Activated CD4-positive, alpha-beta memory T cell treated with anti-CD3 and anti-CD28 coated beads for 36 hours (primary cell): ENCODE measurements at places on chromosomes 2 and 18. TPM values are rescaled to one million over a fixed set of nuclear protein-coding genes. Genes with fewer than 3 reads are reported as not detected.

DNA sequence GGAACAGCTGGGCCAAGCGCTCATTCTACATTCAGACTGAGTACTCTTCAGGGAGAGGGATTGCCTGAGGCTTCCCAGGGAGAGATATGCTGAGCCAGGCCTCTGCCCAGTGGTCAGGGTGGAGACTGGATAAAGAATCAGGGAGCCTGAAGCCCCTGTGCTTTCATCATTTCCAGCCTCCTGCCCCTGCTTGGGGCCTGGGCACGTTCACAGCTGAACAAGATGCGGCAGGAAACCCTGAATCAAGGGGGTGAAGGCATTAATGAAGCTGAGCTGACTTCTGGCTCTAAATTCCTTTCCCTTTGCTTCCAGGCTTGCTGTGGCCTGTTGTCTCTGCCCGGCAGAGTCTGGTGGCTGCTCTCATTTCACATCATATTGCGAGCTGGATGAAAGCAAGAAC, 35.0 kb downstream of the RPL37A start:
- peaks cover 5% of the 10 kb centered on the region for H3K4me1 ChIP-seq
- no peak overlapping the region for H3K4me3 ChIP-seq
- no peak for DNase-seq

DNA sequence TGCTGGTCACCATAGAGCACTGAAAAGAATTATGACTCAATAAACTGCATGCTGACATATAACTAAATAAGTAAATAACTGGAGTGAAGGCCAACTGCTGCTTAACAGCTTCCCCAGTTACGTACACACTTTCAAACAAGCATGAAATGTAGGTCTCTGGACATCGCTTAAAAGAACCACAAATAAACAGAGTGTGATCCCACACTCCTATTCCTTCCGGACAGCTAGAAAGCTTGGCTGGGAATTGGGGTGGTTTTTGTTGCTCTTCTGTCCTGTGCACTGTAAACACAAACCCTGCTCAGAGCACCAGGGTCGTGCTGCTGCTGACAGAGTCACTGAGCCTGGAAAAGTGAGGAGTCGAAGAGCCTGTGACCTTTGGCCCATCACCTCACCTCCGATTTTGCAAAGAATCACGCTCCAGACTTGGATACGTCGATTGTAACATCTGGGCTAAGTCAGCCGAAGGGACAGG, 162.7 kb upstream of the NT5C1B start:
- no peak overlapping the region for H3K4me3 ChIP-seq
- H3K27ac ChIP-seq: no peak overlapping the region
- H3K36me3 ChIP-seq: no peaks in the 10 kb centered on the region
- DNase-seq: no peak

DNA sequence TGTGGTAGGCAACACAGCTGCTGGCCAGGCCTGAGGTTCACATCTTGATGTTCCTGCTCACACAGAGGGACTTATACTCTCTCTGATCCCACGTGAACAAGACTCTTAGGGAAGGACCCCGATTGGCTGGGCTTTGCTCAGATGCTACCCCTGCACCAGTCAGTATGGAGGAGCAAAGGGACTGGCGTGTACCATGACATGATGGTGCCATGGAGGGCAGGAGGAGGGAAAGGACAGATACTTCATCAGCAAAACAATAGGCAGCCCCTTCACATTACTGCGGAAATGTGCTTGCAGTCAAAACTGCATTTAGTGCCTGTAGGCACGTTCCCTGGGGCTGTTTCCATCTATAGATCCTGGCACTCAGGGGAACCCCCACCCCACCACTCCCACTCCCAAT, 42.7 kb downstream of the ZFP36L2 start:
- H3K4me3 ChIP-seq: no peak overlapping the region
- H3K27me3 ChIP-seq: no peaks in the 10 kb centered on the region
- peak overlapping the region; percentile 85 for H3K27ac ChIP-seq
- H3K36me3 ChIP-seq: no peaks in the 10 kb centered on the region

- no peak for DNase-seq
- H3K4me1 ChIP-seq: no peaks in the 10 kb centered on the region
- no peak overlapping the region for H3K27ac ChIP-seq
- H3K36me3 ChIP-seq: no peaks in the 10 kb centered on the region
- H3K4me3 ChIP-seq: no peak overlapping the region
Measured at GRCh38 chr18:45980229-45980628, 13.1 kb upstream of the EPG5 start.

DNA sequence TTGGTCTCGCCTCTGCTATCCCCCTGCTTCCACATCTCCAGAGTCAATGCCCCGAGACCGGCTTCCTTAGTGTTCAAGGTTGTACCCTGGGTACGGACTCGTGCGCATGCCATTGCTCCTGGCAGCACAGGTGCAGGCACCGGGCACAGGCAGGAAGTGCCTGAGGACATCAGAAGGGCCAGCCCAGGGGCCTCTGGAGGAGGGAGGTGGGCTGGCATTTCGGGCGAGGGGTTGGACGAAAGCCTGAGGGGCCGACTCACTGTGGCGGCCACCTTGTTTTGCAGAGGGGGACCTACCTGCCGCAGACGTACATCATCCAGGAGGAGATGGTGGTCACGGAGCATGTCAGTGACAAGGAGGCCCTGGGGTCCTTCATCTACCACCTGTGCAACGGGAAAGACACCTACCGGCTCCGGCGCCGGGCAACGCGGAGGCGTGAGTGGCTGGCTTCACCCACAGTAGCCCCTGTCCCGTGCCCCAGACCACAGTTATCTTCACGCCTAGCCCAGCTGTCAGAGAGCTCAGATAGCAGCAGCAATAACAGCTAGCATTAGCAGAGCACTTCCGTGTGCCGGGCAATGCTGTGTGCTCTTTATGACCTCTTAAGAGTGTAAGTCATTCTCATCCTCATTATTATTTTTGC, 12.5 kb downstream of the ITM2C start:
- no peak overlapping the region for H3K4me3 ChIP-seq
- no peaks in the 10 kb centered on the region for H3K27me3 ChIP-seq
- H3K4me1 ChIP-seq: peaks cover 32% of the 10 kb centered on the region
- peaks cover 1% of the 10 kb centered on the region for H3K36me3 ChIP-seq
- no peak overlapping the region for H3K27ac ChIP-seq

DNA sequence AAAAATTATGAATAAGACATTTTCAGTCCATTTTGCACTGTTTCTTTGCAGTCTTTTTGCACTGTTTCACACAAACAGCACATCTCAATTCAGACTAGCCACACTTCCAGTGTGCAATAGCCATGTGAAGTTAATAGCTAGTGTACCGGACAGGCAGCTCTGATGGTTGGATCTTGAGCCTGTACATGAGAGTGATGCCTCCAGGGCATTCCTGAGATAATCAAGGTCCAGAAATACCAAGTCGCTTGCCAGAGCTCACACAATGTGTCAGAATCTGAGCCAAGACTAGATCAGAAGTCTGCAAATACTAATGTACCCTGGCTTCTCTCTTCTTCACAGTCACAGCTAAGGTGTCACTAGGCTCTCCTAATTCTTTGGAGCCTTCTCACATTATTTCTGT, 180.2 kb downstream of the OSR1 start:
- no peak overlapping the region for H3K27ac ChIP-seq
- no peak for DNase-seq
- no peaks in the 10 kb centered on the region for H3K4me1 ChIP-seq
- no peak overlapping the region for H3K4me3 ChIP-seq

GRCh38 chr18:33326975-33327374, 113.5 kb downstream of the CCDC178 start:
- DNase-seq: no peak
- no peak overlapping the region for H3K27ac ChIP-seq
- no peaks in the 10 kb centered on the region for H3K36me3 ChIP-seq

GRCh38 chr2:171939743-171940071, 17.4 kb downstream of the HAT1 start:
- no peak overlapping the region for H3K4me3 ChIP-seq
- H3K27me3 ChIP-seq: no peaks in the 10 kb centered on the region
- peaks cover 20% of the 10 kb centered on the region for H3K36me3 ChIP-seq
- H3K27ac ChIP-seq: no peak overlapping the region
- no peak for DNase-seq
- H3K4me1 ChIP-seq: peaks cover 24% of the 10 kb centered on the region

KYNU gene
- total RNA-seq: not detected

GRCh38 chr2:213787869-213788268, 503.6 kb downstream of the SPAG16 start:
- H3K4me3 ChIP-seq: no peak overlapping the region
- no peaks in the 10 kb centered on the region for H3K27me3 ChIP-seq
- no peak for DNase-seq
- no peaks in the 10 kb centered on the region for H3K4me1 ChIP-seq

SERPINB10 gene
- total RNA-seq: not detected

DNA sequence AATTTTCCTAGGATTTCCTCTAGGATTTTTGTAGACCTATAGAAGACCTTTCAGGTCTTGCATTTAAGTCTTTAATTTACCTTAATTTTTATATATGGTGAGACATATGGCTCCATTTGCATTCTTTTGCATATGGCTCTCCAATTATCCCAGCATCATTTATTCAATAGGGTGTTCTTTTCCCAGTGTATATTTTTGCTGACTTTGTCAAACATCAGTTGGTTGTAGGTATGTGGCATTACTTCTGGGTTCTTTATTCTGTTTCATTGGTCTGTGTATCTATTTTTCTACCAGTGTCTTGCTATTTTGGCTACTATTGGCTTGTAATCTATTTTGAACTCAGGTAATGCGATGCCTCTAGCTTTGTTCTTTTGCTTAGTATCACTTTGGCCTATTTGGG, 239.8 kb upstream of the CNTNAP5 start:
- no peaks in the 10 kb centered on the region for H3K27me3 ChIP-seq
- DNase-seq: no peak
- H3K4me3 ChIP-seq: no peak overlapping the region
- H3K36me3 ChIP-seq: no peaks in the 10 kb centered on the region
- H3K4me1 ChIP-seq: no peaks in the 10 kb centered on the region
